Smooth muscle cell of the brain vasculature (primary cell): ENCODE measurements at places on chromosomes 5 and 9.

DNA sequence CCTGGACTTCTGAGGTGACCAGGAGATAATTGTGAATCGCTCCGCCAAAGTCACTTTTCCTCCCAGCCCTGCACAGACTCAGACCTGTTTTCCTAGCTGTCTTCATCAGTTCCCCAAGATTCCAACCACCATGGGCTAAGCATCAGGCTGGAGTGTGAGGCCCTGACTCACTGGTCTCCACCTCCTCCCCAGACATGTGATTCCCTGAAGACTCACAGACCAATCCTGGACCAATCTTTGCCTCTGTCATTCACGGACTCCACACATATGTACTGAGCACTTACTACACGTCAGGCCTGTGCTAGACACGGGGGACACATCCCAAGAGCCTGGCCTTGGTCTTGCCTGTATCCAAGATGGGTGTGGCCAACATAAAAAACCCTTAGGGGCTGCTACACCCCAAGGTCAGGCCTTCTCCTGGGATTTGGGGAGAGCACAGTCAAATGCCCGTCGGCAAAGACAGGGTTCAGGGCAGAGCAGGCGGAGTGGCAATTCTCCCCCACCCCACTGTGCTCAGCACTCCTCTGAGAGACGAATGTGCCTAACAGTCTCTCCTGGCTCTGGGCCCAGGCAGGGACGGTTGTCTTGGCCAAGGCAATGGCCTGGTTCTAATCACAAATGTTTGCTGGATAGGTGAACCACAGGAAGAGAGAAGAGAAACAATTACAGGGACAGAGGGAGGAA, 11.9 kb downstream of the EEIG1 start:
- DNase-seq: no peak

DNA sequence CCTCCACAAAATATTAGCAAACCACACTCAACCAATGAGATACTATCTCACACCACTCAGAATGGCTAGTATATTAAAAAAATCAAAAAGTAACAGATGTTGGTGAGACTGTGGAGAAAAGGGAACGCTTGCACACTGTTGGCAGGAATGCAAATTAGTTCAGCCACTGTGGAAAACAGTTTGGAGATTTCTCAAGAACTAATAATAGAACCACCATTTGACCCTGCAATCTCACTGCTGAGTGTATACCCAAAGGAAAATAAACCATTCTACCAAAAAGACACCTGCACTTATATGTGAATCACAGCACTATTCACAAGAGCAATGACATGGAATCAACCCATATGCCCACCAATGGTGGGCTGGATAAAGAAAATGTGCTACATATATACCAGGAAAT, 393.5 kb downstream of the PDE4D start:
- no peak for DNase-seq

- DNase-seq: no peak
Measured at GRCh38 chr5:31845361-31845760, 206.4 kb downstream of the PDZD2 start.

DNA sequence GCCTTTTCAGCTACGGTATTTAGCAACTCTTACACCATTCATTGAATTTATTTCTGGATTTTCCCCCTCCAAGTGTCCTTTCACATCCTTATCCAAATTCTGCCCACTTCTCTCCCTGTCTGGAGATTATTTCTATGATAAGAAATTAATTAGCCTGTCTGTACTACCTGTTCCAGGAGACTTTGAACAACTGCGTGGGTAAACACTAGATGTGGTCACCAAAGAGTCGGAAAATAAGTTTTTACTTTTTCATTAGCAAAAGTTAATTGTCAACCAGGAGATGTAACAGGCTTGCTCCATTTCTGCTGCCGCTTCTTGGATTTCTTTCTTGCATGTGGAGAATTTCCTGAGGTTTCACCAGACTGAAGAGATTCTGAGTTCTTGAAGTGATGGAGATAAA, 14.0 kb downstream of the SLC1A1 start:
- no peak for DNase-seq

GRCh38 chr9:87054999-87055686, 107.8 kb upstream of the GAS1 start:
- DNase-seq: no peak

DNA sequence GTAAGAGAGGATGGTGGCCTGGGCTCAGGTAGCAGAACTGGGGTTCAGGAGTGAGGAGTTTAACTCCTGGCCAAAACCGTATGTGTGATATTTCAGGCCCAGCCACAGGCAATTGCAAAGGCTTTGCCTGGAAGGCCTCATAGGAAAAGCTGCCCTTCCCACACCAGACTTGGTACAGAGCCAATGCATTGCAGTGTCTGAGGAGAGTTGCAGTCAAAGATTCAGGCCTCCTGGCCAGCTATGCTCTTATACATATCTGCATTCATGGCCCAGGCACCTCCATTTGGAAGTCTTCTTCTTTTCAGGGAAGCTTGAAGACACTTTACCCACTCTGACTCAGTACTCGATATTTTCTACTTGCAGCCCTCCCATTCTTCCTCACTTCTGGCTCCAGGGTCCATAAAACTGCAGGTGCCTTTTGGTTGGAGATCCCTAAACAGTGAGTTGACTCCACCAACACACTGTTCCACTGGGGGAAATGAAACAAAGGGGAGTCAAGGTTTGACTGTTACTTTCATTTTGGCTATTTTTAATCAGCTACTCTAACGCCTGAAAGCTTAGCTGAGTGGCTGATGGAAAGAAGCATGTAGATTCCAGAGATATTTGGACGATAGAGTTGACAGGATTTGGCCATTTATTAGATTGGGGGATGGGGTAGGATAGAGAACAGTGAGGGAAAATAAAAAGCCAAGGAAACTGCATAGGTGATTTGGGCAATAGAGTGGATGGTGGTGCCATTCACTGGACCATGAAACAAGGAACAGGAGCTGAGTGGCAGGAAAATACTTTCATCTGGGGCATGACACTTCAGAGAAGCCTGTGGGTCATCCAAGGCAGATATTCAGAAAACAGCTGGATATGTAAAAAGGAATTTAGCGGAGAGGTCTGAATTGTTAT, 30.6 kb upstream of the IL33 start:
- DNase-seq: no peak

- DNase-seq: no peak
Measured at GRCh38 chr5:141778206-141778605, 96.2 kb upstream of the ARAP3 start.

GRCh38 chr5:54804521-54804920, 180.9 kb downstream of the ESM1 start:
- DNase-seq: no peak

DNA sequence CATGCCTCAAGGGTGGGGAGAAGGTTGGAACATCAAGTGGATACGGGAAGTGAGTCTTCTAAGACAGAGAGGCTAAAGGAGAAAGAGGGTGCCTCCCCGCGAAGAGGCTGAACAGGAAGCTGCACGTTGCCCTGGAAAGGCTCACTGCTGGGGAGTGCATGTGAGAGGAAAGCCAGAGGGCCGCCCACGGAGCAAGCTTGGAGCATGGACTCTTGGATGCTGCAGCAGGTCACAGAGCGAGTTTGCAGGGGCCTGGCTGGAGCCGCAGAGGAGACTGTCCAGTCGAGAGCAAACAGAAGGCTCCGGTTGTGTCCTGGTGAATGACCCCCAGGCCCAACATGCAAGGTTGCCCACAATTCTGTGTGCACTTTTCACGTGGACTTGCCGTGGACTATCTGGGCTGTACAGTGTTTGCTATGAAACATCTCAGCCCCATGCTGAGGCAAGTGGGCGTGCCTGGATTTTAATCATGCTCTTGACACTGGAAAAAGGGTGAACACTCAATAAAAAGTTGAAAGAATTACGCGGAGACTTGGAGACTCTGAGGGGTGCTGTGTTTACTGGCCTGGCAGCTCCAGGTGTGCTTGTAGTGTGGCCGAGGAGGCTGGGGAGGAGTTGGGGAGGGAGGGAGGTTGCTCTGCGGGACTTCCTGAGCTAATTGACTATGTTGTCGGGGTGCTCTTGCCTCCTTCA, 54.5 kb upstream of the GARNL3 start:
- DNase-seq: no peak

GRCh38 chr5:100598446-100598845, 63.3 kb downstream of the FAM174A start:
- DNase-seq: no peak

GRCh38 chr9:98432960-98433359, 177.5 kb upstream of the TBC1D2 start:
- DNase-seq: no peak

- DNase-seq: peak; percentile 72
Measured at GRCh38 chr5:177462021-177462670, 11.3 kb downstream of the DBN1 start.

DNA sequence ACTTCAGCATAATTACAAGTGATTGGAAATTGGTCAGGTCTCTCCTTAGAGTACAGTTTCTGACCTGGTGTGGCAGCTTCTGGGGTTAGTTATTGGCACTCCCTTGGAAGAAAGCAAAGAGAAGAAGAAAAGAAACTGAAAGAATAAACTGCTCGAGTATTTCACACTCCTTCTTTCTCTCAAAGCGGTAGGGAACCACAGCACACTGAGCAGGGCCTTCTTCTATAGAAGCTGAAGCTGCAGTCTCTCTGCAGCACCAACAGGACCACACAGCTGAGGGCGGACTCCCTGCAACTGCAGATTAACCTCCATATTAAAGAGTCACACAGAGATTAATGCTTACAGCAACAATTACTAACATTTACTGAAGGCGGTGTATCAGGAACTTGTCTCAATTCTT, 152.0 kb downstream of the TRPM6 start:
- DNase-seq: no peak

GRCh38 chr9:11417782-11418181, 805.0 kb upstream of the PTPRD start:
- no peak for DNase-seq

DNA sequence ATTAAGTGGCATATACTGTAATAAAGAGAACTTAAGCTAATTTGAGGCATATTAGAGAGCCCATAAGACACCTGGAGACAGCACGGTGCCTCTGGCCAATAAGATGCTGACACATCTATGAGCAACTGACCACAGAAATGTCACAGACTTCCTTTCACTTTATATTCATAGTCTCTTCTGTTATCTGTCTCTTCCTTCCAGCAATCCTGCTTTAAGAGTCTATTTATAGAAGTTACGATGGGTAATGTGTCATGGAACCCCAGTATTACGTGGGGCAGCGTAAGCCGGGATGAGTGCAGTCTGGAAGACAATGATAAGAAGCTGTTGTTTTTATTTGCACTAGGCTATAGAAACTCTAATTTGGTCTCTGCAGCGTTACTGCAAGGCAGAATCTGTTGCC, 136.8 kb downstream of the CFAP90 start:
- DNase-seq: no peak

GRCh38 chr5:54520438-54520846, 2.9 kb downstream of the SNX18 start:
- DNase-seq: no peak

DNA sequence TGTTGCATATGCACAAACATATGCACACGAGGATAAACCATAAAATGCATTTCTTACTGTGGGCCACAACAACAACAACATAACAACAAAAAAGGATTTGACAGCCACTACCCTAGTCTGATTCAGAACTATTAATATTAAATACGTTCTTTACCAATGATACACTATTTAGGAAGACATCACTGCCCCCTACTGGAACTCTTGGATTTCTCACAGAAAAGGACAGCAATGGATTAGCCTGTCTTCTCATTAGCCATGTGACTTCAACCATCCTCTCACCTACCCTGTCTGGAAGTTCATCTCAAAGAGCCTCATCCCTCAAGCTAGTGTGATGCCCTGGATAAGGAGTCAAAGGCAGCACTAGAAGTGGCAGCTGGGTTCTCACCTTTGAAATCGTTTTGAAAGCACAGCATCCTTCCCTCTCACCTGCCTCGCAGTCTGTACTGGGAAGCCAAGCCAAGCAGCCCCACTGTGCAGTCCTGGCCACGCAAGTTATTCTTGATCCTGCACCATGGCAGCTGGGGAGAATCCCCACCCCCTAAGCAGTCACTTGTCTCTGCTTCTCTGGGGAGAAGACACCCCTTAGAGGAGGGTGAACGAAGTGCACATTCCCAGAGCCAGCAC, 64.6 kb downstream of the SH3TC2 start:
- no peak for DNase-seq
